ENCODE measurements at places on chromosomes 5 and 9. TPM values are rescaled to one million over a fixed set of nuclear protein-coding genes. Genes with fewer than 3 reads are reported as not detected.

GRCh38 chr9:123629531-123629930 lies 273.5 kb downstream of the CRB2 start:
- H3K27ac ChIP-seq: no peak overlapping the region
- no peak for DNase-seq
- no peaks in the 10 kb centered on the region for H3K27me3 ChIP-seq
- H3K4me1 ChIP-seq: no peaks in the 10 kb centered on the region

CD72 gene
- not detected for total RNA-seq

FREM1 gene
- 0.52 TPM for total RNA-seq

- no peak overlapping the region for H3K4me3 ChIP-seq
- peaks cover 7% of the 10 kb centered on the region for H3K36me3 ChIP-seq
- H3K27me3 ChIP-seq: no peaks in the 10 kb centered on the region
- no peak for DNase-seq
These were observed 13.2 kb downstream of the P4HA2 start for GRCh38 chr5:132214491-132214890.

DNA sequence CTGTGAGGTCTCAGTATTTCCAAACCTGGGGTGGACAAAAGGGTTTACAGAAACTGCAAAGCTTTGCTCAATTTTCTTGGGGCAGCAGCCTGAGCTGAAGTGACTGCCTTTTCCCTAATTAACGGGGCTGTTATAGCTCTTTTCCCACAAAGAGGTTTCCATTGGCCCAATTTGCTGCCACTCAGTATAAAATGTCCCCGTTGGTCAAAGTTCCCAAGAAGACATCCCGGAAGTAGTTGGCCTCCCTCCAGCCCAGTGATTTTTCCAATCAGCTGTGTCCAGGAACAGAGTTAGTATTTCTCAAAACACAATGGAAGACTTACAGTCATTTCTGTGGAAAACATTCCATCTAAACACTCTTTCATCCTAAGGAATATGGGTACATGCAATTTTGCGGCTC lies 643.6 kb downstream of the ACTL7B start:
- no peak overlapping the region for H3K4me3 ChIP-seq
- no peak for DNase-seq
- H3K4me1 ChIP-seq: no peaks in the 10 kb centered on the region

CCDC112 gene
- total RNA-seq: 6.9 TPM

PCDHB9 gene
- 0.73 TPM for total RNA-seq

GRCh38 chr9:99158629-99159028 lies 53.7 kb downstream of the TGFBR1 start:
- H3K4me1 ChIP-seq: no peaks in the 10 kb centered on the region
- no peak for DNase-seq
- H3K36me3 ChIP-seq: no peaks in the 10 kb centered on the region

TEK gene
- not detected for total RNA-seq

ABHD17B gene
- total RNA-seq: 11.6 TPM

CKMT2 gene
- not detected for total RNA-seq

DNA sequence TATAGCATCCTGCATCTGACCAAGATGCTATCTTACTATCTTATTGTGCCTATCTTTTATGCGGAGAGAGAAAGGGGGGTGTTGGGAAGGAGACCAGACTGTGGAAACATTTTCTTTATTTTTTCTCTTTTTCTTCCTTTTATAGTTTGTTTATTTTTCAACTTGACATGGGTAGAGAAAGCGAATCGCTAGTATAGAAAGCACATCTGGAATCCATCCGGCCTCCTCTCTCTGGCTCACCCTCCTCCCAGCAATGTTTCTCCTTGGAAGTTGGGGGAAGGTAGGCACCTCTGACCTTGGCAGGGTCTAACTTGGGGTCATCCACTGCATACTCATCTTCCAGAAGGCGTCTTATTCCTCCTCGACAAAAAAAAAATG lies 3.9 kb downstream of the S1PR3 start:
- H3K4me1 ChIP-seq: peaks cover 12% of the 10 kb centered on the region
- no peak overlapping the region for H3K4me3 ChIP-seq
- H3K36me3 ChIP-seq: no peaks in the 10 kb centered on the region
- H3K27me3 ChIP-seq: no peaks in the 10 kb centered on the region
- no peak for DNase-seq
- H3K27ac ChIP-seq: no peak overlapping the region

DNA sequence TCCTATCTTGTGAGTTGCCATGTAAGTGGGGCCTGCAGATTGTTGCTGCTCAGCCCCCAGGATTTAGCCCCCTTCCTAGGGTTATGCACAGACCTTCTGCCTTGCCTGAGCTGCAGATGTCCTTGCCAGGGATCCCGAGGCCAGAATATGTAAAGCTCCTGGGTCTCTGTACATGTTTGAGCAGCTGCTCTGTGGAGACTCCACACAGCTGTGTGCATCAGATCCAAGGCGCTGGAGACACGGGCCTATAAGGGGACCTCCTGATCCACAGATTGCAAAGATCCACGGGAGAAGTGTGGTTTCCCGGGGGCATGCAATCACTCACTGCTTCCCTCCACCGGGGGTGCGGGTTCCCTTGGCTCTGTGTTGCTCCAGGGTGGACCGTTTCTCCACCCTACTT lies 28.9 kb downstream of the TAF11L14 start:
- H3K4me3 ChIP-seq: no peak overlapping the region
- H3K36me3 ChIP-seq: no peaks in the 10 kb centered on the region
- no peaks in the 10 kb centered on the region for H3K27me3 ChIP-seq

- peak overlapping the region; percentile 53 for H3K4me3 ChIP-seq
- peak; percentile 83 for DNase-seq
These were observed 280.7 kb downstream of the SPOCK1 start for GRCh38 chr5:137218471-137218870.

DNA sequence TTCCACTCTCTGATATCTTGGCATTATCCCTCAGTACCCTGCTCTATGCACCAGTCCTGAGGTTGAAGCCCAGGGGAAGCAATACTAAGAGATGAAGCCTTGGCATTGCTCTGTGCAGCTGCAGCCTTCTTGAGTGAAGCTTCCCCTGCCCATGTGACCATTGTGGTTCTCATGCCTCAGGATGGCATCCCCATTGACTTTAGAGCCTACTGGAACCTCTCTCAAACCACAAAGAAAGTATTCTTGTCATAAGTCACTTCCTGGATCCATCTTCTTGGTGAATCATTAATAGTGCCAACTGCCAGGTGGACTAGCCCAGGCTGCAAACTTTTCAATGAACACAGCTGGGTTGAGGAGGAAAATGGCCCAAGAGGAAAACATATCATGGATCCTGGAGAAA lies 283.9 kb upstream of the RFX3 start:
- H3K27ac ChIP-seq: peak overlapping the region; percentile 58
- no peaks in the 10 kb centered on the region for H3K36me3 ChIP-seq
- peaks cover 15% of the 10 kb centered on the region for H3K4me1 ChIP-seq
- DNase-seq: peak; percentile 79

DNA sequence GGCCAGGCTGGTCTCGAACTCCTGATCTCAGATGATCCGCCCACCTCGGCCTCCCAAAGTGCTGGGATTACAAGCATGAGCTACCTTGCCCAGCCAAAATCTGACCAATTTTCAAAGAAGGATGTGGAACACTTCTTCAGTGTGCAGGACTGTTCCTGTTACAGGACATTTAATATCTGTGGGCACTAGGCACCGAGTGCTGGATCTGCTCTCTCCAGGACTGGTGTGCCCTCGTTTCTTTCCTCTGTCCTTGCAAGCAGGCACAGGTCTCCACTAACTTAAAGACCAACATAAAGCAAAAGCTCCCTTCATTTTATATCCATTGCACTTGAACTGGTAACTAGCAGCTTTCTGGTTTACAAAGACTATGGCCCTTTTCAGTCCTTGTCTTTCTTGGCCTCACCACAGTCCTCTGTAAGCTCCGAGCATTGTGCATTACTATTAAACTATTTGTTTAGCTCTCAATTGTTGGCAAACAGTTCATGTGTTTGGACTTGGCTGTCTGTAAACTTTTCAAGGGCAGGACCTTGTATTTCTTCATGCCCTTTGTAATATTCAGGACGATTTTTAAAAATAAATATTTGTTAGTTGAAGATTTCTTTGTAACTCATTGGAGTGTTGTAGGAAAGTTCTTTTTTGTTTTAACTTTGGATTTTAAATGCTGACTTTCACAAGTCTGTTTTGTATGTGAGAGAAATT lies 37.3 kb downstream of the ARHGEF28 start:
- no peak overlapping the region for H3K27ac ChIP-seq
- no peaks in the 10 kb centered on the region for H3K27me3 ChIP-seq
- H3K4me3 ChIP-seq: no peak overlapping the region
- no peaks in the 10 kb centered on the region for H3K36me3 ChIP-seq
- no peak for DNase-seq
